ENCODE measurements at places on chromosomes 7 and 10. TPM values are rescaled to one million over a fixed set of nuclear protein-coding genes. Genes with fewer than 3 reads are reported as not detected.

DNA sequence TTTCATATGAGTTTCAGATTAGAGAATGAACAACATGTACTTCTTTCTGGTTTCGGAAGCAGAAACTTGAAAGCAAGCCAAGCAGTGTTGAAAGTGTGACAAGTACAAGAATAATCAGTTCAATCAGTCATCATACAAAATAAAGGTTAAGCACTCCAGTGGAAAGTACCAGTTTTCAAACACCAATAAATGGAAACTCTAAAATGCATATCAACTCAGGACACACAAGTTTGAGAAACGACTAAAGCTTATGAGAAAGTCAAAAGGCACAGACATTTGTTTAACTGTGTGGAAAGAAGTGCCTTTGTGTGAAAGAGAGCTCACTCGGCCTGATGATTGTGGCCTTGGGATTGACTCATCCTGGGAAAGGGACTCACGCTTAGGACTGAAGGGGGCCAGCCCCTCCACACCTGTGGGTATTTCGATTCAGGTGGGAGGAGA, 60.6 kb upstream of the AKR1C1 start:
- DNase-seq: peak; percentile 18

DNA sequence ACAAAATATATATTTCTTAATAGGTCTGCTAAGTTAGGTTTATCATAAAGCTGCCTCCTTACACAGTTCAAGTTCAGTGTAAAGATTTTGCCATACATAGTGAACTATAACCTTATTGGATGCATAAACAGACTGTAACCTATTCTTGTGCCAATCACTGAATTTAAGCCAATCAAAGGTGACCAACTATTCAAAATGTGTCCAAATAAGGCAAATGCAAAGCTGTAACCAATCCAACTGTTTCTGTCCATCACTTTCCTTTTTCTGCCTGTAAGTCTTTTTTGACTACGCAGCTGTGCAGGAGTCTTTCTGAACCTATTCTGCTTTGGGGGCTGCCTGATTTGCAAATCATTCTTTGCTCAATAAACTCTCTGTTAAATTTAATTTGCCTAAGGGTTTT, 11.6 kb upstream of the DNMBP start:
- no peak for DNase-seq

DNA sequence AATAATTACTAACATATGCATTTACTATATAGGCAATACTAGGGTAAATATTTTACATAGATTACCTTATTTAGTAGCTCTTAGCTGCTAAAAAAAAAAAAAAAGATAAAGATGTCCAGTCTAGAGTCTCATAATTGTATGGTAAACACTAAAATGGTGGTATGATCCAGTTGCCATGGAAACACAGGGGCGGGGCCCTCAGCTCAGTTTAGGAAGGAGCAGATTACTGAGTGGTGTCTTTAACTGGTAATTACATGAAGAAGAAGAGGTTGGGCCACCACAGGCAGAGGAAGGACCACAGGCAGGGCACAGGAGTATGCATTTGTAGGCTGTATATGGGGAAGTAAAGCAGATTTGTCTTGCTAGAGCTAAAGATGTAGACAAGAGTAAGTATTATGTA, 43.7 kb downstream of the ITGB8 start:
- no peak for DNase-seq

DNA sequence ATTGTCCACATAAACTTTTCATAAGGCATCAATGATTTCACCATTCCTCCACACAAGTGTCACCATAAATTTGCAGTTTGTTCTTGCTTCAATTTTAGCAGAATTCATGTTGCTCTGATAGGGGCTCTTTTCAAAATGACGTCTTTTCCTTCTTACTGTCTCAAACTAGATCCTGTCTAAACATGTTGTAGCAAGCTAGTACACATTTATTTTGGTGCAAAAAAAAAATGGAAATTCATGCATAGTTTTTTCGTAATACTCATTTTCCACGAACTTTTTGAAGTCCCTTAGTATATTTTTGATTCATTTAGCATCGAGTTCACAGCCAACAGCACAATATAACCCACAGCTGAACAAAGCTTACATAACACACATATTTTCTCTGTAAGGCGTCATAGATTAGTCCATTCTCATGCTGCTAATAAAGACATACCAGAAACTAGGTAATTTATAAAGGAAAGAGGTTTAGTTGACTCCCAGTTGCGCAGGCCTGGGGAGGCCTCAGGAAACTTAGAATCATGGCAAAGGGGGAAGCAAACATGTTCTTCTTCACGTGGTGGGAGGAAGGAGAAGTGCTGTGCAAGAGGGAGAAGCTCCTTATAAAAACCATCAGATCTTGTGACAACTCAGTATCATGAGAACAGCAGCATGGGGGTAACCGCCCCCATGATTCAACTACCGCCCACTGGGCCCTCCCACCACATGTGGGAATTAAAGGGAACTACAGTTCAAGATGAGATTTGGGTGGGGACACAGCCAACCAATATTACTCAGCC, 301.5 kb downstream of the CCDC3 start:
- no peak for DNase-seq

DNA sequence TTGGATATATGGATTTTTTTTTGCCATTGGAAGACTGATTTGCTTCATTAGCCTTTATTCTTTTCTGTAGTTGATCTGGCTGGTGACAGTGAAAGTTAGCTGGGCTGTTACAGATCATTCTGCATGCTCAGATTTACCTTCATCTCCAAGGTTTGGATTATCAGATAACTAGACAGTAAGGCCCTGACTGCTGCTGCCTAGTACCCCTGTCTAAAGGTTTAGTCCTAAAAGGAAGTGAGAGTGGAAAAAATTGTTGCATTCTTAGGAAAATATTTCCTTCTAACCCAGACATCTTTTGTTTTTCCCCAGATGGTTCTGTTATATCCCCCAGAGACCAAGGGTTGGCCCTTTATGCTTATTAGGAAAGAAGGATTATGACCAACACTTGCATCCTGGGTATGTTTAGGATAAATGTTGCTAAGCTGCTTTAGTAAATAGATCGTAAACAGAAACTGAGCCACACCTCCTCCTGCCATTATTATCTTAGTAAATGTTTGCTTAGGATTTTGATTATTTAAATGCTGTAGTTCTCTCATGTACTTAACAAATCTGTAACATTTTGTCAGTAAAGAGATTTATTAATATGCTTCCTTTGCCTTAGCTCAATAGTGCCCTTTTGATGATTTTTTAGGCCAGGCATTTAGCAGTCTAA, 44.4 kb downstream of the MCU start:
- no peak for DNase-seq

DNA sequence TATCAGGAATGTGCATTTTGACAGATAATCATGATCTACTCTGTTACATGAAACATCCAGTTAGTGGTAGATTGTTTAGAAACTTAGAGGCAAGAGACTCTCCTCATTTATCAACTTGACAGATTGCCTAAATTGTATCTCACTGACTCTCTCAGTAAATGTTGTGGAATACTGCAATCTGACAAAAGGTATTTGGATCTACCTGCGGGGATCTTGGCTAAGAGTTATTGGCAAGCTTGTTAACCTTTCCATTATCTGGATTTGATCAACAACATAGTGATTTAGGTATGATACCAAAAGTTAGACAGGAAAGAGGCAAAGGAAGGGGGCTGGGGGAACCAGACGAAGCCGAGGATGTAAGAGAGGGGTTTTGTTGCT, 2.0 kb downstream of the VSTM2A start:
- no peak for DNase-seq

GTPBP10 gene
- 10.5 TPM for total RNA-seq

TRPV5 gene
- not detected for total RNA-seq

GRCh38 chr7:102279537-102280400, 6.9 kb upstream of the SH2B2 start:
- no peak for DNase-seq

GRCh38 chr7:282621-283020, 7.3 kb upstream of the FOXL3 start:
- no peak for DNase-seq

GRCh38 chr7:112546723-112547513, 66.1 kb downstream of the LSMEM1 start:
- no peak for DNase-seq

SPDYE1 gene
- total RNA-seq: not detected

- DNase-seq: no peak
These were observed 182.0 kb downstream of the RPS24 start for GRCh38 chr10:78215645-78216044.

DNA sequence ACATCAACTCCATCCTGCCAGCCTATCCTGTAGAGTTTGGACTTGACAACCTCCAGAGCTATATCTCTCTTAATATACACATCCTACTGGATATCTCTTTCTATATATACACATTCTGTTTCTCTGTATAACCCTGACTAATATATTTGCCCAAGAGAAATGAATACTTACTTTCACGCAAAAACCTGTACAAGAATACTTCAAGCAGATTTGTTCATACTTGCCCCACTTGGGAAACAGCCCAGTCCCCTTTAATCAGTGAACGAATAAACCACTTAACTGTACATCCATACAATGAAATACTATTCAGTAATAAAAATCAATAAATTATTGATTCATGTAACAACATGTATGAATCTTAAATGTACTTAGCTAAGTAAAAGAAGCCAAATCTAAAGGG, 251.1 kb upstream of the PHYHIPL start:
- no peak for DNase-seq

DNA sequence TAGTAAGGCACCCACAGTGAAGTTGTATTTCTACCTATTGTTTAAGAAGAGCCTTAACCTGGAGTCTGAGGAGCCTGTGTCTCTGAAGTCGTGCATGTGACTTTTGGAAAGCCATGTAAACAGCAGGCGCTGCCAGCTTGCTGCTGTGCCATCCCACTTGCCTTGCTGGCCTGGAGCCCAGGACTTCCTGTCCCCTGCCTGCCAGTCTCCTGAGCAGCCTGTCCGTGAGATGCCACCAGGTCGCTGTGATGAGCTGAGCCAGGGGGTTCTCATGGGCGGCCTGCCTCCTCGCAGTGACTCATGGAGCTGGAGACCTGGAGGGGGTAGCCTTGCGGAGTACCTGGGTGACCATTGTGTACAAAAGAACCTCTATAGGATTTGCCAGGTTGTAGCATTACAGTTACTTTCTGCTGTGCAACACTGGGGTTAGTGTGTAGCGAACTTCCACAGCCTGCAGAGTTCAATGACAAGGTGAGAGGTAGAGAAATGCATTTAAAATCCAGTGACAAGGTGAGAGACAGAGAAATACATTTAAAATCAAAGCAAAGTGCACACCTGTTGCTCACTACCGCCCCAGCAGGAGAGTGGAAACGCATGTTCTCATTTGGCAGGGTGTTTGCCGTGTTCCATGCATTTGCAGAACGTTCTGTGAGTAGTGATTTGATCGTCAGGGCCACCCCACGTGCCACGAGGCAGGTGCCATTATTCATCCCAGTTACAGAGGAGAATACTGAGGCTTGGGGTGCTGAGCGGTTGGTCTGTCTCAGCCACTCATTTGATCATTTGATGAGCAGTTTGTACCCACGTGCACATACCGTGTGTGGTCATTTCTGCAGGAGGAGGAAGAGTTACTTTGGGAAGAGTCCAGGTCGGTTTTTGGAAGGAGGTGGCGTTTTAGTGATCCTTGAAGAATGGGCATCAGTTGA, 36.6 kb upstream of the BHLHA15 start:
- no peak for DNase-seq

DNA sequence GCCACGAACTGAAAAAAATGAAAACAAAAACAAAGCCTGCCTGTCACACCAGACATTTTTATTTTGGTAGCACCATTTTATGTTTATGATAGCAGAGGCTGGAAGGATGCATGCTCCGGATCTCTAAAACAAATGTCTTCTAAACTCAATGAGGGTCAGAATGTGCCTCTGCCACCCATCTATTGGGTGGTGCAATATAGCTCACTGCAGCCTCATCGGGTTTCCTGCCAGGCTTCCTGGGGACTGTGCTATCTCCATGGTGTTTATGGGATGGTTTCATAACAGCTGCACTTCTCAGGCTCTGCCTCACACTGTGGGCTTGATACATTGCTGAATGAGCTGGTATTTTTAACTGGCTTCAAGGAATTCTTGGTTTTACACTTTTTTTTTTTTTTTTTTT, 94.4 kb downstream of the ITIH5 start:
- no peak for DNase-seq

NEBL gene
- total RNA-seq: 4.6 TPM

DNA sequence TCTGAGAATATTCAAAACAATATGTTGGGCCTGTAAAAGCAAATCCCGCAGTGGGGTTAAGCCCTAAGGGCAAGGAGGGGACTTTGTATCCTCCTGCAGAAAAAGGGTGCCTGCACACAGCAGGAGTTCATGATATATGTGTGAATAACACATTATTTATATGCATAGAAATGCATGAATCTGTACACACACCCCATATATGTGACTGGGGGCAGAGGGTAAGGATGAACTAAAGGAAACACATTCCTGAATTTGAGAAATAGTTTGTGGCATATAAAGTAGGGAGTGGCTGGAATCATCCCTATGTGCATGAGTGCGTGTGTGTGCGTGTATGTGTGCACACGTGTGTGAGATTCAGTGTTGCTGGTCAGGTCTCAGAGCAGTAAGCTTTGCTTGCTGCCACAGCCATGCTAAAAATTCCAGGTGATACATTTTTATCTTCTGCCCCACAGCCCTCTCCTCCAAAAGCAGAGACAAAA, 18.9 kb downstream of the ENO4 start:
- DNase-seq: no peak

- DNase-seq: no peak
These were observed 91.5 kb downstream of the KMT2C start for GRCh38 chr7:152344253-152344652.

FGF8 gene
- total RNA-seq: not detected

CPEB3 gene
- total RNA-seq: 0.58 TPM

GRCh38 chr7:45102785-45103712, 8.4 kb downstream of the TBRG4 start:
- no peak for DNase-seq

DNA sequence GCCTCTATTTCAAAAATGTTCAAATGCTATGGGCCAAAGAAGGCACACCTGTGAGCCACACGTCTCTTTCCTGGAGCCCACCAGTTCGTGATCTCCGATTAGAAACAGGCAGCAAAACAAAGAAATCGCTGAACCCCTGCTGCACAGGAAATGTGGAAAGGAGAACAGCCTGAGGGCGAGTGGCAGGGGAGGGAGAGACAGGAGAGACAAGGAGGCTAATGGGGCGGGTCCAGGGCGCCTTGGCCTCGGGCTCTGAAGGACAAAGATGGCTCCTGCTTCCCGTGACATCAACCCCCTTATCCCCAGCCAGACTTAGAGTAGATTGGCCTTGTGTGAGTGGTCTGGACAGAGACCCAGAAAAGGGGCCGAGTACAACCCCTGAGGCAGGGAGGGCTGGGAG, 62.4 kb upstream of the DOCK1 start:
- no peak for DNase-seq

DNA sequence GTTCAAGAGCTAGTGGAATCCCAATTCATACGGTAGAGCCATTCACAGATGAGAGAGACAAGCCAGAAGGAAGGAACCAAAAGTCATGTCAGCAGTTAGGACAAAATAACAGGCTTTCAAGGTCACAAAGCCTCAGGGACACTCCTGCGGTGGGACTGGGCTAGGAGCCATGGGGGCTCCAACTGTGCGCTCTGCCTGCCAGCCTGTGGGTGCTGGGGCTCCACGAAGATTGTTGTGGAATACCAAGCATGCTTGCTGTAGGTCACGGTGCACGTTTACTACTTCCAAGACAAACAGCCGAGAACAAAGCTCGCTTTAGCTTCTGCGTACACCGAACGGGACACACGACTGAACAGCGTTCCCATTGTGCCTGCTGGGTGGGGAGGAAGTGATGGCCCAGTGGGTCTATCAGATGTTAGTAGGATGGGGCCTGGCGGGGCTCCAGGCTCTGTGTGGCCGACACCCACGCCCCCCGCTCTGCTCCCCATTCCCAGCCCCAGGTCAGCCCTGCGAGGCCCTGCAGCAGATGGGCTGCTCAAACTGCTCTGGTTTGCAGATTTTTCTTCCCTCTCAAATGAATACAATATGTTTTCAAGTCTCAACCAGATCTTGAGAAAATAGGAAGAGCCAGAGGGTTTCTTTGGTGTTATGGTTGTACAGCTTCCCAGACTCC, 158.9 kb downstream of the EGFR start:
- DNase-seq: no peak
